ENCODE measurements at places on chromosomes 3 and 15. TPM values are rescaled to one million over a fixed set of nuclear protein-coding genes. Genes with fewer than 3 reads are reported as not detected.

The ECE2 gene
- not detected for total RNA-seq

The ZNF148 gene
- total RNA-seq = 51.4 TPM

The TOPBP1 gene
- total RNA-seq = 22.2 TPM

The ADAMTSL3 gene
- not detected for total RNA-seq

The ROPN1 gene
- total RNA-seq = not detected

The GRAMD1C gene
- total RNA-seq = 6.7 TPM

The PAK6 gene
- not detected for total RNA-seq

The ADAMTS17 gene
- total RNA-seq = not detected

The IMPG2 gene
- total RNA-seq = 0.07 TPM

The COLQ gene
- total RNA-seq = 0.41 TPM

The SYNPR gene
- not detected for total RNA-seq

The SKOR1 gene
- total RNA-seq = 0.06 TPM

The MYZAP gene
- total RNA-seq = not detected

The ALPK3 gene
- total RNA-seq = 0.29 TPM

The TRAT1 gene
- total RNA-seq = not detected

The FLNB gene
- 96.2 TPM for total RNA-seq

The SLC2A2 gene
- total RNA-seq = not detected

The TUSC7 gene
- not detected for total RNA-seq
